ENCODE measurements at places on chromosomes 13 and 19.

- no peak for DNase-seq
These were observed 53.0 kb upstream of the ZNF254 start for GRCh38 chr19:24033963-24034342.

DNA sequence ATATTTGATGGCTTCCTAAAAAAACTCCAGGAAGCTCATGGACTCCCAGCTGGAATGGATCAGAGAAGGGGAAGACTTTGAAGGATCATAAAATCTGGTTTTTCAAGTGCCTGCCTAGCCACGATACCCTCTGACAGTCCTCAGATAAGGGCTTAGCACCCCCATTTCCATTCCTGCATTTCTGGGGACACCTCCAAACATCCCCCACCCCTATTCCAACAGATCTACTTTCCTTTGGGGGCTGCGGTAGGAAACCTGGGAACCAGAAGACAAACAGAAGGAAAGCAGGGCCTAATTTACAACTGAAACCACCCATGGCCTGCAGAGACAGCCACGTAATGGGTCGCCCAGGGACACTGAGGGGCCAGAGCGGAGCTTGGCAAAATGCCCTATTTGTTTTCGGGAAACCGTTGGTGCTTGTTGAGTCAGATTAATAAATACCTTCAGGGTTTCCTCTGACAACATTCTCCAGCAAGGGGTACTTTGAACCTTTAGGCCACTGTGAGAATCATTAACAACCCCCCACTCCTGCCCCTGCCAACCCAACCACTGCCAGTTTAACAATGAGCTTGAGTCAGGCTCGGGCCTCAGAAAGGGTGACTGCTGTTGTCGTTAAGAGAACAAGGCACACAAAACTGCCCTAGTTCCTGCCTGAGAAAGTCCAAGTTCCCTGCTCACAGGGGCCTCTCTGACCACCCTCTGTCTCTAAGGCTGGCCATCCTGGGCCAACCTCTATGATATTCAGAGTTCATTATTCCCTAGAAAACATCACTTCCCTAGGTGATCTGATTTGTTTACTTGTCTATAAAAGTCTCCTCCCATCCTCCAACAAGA is 23.5 kb downstream of the RHPN2 start:
- DNase-seq: no peak

GRCh38 chr13:84917252-84917878 is 881.9 kb downstream of the SLITRK6 start:
- DNase-seq: no peak

GRCh38 chr19:35497406-35497805 is 7.1 kb upstream of the KRTDAP start:
- DNase-seq: no peak

- DNase-seq: no peak
These were observed 27.3 kb downstream of the SHISA2 start for GRCh38 chr13:26024558-26024957.

DNA sequence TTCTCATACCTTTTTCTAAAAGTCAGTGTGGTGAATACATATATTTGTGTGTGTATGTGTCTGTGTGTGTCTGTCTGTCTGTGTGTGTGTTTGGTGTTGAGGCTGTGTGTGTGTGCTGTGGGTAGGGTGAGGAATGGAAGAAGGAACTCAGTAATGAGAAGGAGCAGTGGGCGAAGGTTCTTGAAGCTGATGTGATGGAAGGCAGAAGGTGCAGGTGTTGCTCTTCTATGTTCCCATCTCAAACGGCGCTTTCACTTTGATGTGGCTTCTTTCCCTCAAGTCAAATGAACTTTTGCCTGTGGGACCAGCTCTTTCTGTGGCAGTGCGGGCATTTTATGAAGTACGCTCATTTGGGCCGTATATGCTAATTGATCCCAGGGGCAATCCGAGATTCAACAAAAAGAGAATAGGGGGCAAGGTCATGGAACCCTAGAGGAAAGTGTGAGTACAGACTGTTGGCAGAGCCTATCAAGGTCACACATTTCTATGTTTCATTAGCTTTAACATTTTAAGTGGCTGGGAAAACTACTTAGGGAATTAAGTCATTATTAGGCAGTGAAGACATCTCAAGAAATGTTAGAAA is 15.2 kb downstream of the BIVM start:
- DNase-seq: no peak

All from activated CD4-positive, CD25-positive, alpha-beta regulatory T cell treated with anti-CD3 and anti-CD28 coated beads, Interleukin-2, amount 50 U/mL, for 72 hours (primary cell).